ENCODE measurements at places on chromosomes 3 and 15.
A peak's percentile ranks its signal among the peaks of the same experiment; 100 is the strongest.

DNA sequence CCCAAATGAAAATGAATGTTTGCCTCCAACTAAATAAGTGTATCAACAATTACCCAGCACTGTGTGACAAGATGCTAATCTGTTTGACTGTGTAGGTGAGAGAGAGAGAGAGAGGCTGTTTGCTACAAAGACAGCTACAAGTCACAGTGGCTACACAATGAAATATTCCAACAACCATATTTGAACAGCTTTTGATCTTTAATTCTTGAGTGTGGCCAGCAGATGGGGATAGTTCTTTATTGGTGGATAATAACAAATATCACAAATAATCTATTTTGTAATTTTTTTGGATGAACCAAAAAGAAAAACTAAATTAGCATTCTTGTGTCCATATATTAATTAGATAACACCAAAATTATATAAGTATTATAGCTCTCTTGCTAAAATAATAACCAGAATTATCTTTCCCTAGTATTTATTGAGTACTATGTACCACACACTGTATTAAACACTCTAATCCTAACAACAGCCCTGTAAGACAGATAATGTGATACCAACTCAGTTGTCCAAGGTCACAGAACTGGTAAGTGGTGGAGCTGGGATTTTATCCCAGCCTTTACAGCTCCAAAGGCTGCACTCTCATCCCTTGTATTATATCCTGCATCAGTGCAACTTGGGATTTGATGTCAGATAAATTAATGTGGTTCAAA lies 61.9 kb upstream of the C3orf80 start:
- DNase-seq = no peak

DNA sequence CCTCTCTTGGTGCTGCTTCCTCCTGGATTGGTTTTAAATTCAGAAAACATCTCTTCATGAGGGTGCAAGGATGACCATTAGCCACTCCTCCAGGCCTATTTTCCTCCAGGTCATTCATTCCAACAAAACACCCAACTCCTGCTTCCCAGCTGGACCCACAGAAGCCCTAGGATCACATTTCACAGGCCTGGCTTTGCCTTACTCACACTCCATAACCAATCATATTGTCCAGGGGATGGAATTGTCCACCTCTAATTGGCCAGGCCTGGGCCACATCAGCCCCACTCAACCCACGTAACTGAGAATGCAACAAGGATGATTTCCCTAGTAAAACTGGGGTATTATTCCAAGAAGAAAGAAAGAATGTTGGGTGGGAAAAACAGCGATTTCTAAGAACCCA lies 616.7 kb upstream of the SUCLG2 start:
- no peak for DNase-seq

- DNase-seq = peak; percentile 12
These were observed 12.6 kb downstream of the PLCL2 start for GRCh38 chr3:16897254-16897926.

- DNase-seq = no peak
These were observed 27.8 kb downstream of the IL5RA start for GRCh38 chr3:3082234-3082924.

GRCh38 chr3:11250902-11251806 lies 21.0 kb upstream of the ATG7 start:
- DNase-seq = no peak

DNA sequence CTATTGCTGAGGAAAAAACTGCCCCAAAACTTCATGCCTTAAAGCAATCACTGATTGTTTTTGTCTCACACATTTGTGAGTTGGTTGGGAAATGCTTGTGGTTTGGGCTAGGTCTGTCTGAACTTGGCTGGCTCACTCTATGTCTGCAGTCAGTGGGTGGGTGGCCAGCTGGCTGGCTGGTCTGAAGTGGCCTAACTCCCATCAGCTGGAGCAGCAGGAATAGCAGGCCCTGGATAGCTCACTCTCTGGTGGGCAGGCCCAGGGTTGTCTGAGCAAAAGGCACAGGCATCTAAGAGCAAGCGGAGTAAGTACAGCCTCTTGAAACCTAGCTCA lies 37.7 kb upstream of the PRR20G start:
- no peak for DNase-seq

- no peak for DNase-seq
These were observed 221.0 kb downstream of the RSRC1 start for GRCh38 chr3:158330870-158331269.
